ELR (cell line): ENCODE measurements at places on chromosomes 7 and 10.
A peak's percentile ranks its signal among the peaks of the same experiment; 100 is the strongest.

GRCh38 chr10:63273577-63273976 lies 140.4 kb downstream of the NRBF2 start:
- DNase-seq = no peak

DNA sequence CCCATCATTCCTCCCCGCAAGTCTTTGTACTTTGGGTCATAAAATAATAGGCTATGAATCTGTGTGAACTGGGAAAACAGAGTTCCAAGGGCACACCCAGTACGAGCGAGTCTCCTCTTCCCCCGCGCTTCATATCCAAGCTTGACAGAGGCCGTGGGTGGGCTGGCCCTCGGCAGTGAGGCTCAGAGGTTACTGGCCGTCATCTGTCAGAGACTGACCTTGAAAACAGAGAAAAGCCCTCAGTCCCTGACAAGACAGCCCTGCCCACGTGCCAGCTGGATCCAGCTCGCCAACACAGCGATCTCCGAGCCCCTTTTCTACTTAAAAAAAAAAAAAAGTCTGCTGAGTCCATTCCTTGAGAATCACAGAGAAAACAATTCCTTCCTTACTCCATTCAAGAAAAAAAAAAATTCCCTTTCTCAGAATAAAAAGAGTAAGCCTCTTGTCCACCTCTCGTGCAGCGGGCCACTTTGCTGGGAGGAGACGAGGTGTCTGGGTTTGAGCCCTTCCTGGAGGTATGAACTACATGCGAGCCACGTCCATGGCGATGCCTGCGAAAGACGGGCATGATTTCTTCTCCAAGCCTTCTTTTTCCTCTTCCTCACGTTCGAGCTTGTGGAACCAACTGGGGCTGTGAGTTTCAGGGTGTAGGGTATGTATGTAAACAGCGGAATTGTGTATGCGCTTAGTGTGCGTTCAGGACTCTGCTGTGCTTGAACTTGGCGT lies 744 bp upstream of the BICC1 start:
- DNase-seq = peak; percentile 31

GRCh38 chr7:50404392-50404791 lies 45.8 kb downstream of the FIGNL1 start:
- peak; percentile 2 for DNase-seq

DNA sequence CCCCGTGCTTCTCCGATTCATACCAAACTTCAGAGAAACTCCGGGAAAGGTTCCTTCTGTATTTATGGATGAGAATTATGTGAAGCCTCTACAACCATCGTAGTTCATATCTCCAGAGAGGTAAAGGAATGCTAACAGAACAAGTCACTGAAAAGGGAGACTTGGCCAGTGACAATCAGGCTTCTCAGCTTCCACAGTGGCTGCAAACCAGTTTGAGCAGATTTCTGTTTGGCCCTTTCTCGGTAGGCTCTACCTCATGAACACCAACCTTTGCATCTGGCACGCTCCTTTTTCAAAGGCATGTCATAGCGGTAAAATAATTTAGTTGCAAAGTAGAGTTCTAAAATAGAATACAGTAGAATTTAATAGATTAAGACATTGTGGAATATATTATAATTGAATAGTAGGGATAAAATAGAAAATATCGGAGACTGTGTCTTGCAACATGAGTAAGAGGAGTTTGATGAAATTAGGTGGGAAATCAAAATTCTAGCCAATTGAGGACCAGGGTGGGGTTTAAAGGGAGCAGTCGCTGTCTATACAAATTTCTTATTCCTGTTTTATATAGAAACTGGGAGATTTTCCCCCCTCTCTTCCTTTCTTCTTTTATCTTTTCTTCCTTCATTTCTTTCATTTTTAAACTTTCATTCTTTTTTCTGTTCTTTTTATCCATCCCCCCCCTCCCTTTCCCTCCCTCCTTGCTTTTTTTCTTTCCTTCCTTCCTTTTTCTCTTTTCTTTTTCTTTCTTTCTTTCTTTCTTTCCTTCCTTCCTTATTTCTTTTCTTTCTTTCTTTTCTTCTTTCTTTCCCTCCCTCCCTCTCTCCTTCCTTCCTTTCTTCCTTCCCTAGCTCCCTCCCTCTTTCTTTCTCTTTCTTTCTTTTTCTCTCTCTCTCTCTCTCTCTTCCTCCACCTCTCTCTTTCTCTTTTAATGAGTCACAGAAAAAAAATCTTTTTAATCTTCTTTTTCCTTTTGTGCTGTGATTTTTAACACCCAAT lies 161.5 kb upstream of the KLF6 start:
- DNase-seq = no peak

DNA sequence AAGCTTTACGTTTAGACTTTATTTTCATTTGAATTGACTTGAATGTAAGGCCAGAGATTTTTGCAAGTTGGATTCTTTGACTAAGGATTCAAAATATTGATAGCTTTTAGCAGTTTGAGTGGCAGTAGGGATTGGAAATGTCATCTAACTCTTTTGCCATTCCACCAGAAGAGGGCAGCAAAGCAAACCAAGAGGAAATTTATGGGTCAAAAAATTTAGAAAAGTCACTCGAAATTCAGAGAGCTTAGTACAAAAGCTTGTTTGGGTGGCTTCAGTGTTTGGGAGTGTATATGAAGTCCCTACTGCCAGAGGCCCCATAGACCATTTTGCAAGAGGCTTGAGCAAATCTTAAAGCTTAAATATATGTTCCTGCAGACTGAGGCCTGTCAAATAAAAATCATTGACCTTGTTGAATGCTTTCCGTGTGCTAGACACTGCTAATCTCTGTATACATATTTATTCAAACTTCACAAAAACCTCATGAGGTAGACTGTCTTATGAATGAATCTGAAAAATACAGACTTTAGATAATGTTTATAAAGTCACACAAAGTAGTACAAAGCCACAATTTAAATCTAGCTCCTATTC lies 44.6 kb upstream of the RSBN1L start:
- DNase-seq = peak; percentile 47

DNA sequence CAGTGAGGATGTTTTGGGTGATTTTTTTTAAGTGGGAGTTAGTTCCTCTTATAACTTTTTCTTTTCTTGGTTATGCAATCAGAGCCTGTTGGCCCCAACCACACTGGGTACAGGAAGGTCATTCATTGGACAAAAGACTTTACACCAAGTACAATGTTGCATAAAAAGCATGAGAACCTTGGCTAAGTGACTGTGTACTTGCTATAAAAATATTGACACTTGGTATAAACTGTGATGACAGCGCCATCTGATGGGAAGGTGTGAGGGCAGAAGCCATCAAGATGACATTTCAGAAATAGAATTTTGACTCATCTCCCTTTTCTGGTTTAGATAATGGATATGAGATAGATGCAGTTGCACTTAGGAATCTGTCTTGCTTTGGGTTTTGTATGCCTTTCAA lies 126.4 kb upstream of the CCDC6 start:
- DNase-seq = peak; percentile 51

DNA sequence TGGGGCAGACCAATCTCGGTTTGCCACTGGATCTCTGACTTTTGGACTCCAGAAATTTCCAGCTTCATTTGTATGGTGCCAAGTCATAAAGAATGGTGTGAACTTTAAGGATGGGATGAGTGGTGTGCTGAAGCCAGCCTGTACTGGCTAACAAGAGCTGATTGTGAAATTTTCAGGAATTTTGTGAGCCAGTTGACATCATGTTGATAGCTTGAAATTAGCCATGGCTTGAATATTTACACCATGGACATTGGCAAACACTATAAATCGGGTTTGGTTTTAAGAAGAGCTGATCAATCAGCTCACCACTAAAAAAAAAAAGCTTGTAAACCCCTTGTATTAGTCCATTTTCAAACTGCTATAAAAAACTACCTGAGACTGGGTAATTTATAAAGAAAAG lies 14.1 kb upstream of the MYH16 start:
- DNase-seq = no peak

DNA sequence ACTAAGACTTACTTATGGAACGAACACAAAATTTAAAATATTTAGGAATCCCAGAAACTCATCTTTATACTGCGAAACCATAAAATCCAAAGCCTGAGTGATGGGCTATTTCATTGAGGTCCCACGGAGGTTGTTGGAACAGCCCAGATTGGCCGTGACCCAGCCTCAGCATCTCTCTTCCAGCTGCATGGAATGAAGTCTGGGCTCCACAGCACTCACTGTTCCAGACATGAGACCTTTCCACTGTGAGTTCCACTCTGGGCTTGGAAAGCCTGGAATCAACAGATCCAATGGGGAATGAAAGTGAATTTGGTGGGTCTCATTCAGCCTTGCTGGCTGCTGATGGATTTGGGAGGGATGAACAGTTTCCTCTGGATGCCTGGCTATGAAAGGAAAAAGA lies 184.9 kb downstream of the EMX2 start:
- DNase-seq = no peak

DNA sequence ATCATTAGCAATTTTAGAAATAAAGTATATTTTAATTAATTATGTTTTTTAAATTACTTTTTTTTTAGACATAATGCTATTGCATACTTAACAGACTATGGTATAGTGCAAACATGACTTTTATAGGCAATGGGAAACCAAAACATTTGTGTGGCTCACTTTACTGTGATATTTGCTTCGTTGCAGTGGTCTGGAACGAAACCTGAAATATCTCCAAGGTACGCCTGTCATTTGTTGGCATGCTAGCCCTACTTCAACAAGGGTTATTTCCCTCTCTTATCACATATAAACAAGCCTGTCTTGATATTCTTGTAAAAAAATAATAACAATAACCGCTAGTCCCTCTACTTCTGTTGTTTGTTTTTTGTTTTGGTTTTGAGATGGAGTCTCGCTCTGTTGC lies 74.2 kb downstream of the TYW1B start:
- no peak for DNase-seq

- DNase-seq = no peak
Observed at GRCh38 chr10:114871379-114871778, 49.8 kb downstream of the FHIP2A start.

DNA sequence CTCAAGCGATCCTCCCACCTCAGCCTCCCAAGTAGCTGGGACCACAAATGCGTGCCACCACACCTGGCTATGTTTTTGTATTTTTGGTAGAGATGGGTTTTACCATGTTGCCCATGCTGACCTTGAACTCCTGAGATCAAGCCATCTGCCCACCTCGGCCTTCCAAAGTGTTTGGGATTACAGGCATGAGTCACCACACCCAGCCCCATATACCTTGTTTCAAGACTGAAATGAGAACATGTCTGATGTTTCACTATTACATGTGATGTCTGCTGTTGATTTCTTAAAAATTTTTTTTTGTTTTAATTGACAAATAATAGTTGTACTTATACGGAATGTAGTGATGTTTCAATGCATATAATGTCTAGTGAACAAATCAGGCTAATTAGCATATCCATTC lies 14.5 kb downstream of the KLHL7 start:
- DNase-seq = no peak

GRCh38 chr10:103692952-103693811 lies 162.2 kb downstream of the SH3PXD2A start:
- peak; percentile 38 for DNase-seq

- no peak for DNase-seq
Observed at GRCh38 chr10:73099141-73099540, 2.5 kb upstream of the P4HA1 start.
